Spinal cord (tissue), 10 donors: ENCODE measurements at places on chromosomes 6 and 20. TPM values are rescaled to one million over a fixed set of nuclear protein-coding genes. Genes with fewer than 3 reads are reported as not detected.

SLC22A2 gene
- 1.2 TPM for polyA plus RNA-seq

TREM2 gene
- 20.9 TPM for polyA plus RNA-seq

ZNF311 gene
- 6.9 TPM for polyA plus RNA-seq

ADAM33 gene
- polyA plus RNA-seq: 18.9 TPM

ABHD16B gene
- polyA plus RNA-seq: not detected

TP53TG5 gene
- 3.9 TPM for polyA plus RNA-seq

PLCG1 gene
- 148 TPM for polyA plus RNA-seq

GDAP1L1 gene
- 137 TPM for polyA plus RNA-seq

XKR7 gene
- 9.0 TPM for polyA plus RNA-seq

SKIC2 gene
- polyA plus RNA-seq: 49.2 TPM

FNDC1 gene
- polyA plus RNA-seq: 10.7 TPM

TDRD6 gene
- polyA plus RNA-seq: 3.8 TPM

TRIM10 gene
- polyA plus RNA-seq: 0.14 TPM

OLIG3 gene
- polyA plus RNA-seq: 3.2 TPM

HMGCLL1 gene
- 18.8 TPM for polyA plus RNA-seq

ZNF322 gene
- polyA plus RNA-seq: 18.1 TPM

RTN4IP1 gene
- polyA plus RNA-seq: 9.6 TPM

RWDD1 gene
- 83.9 TPM for polyA plus RNA-seq
